ENCODE measurements at places on chromosomes 13 and 19.

DNA sequence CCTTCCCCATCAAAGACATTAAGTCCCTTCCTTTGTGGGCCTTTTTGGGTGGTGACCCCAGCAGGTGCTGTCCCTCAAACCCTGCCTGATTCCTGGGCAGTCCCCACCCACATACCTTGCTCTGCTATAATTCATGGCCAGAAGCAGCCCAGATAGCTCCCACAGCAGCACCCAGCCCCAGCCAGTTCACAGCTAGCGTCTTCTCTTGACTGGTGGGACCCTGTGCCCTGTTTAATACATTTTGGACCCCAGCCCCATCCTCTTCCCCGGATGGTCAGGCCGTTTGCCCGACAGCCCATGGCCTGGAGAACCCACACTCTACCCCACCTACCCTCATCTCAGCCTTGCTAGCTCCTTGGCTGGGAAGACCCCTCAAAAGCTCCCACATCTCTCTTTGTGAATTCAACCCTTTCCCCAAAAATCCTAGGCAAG, 2.1 kb downstream of the CCDC106 start:
- no peak for DNase-seq

DNA sequence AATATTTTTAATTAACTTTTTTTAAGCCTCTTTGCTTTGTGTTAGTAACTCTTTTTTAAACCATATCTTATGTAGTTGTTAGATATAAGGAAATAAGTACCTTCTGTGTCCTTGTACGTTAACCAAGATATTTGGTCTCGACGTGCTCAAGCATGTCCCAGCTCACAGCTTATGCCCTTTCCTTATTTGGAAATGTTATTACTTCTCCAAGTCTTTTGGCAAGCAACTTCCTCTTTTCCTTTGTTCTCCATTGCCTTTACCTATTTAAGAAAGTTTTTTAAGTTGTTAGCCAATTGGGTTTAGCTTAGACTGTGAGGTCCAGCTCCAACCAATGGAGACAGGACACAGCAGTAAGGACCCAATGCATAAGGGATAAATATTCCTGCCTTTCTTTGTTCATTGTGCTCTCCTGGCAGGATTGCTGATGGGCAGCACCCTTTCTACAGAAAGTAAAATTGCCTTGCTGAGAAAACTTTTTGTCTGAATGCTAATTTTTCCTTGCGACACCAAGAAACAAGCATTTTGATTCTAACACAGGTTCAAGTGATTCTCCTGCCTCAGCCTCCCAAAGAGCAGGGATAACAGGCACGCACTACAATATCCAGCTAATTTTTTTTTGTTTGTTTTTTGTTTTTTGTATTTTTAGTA, 5.2 kb downstream of the DKKL1 start:
- no peak for DNase-seq

DNA sequence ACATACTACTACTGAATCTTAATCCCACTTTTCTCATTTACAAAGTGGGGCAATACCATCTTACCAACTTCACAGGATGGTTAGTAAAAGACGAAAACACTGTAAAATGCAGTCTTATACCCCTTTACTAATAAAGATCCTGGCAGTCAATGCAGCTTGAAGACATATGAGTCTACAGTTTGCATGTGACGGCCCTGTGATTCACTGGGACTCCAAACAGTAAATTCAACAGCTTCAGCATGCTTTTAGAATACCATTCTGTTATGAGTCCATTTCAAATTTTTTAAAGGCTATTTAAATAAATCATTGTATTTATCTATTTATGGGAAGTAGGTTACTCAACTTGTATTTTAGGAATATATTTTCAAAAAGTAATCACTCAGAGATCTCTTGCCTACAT, 629.1 kb downstream of the LIG4 start:
- no peak for DNase-seq

- DNase-seq: no peak
Observed at GRCh38 chr19:38304352-38304865, 358 bp downstream of the C19orf33 start.

DNA sequence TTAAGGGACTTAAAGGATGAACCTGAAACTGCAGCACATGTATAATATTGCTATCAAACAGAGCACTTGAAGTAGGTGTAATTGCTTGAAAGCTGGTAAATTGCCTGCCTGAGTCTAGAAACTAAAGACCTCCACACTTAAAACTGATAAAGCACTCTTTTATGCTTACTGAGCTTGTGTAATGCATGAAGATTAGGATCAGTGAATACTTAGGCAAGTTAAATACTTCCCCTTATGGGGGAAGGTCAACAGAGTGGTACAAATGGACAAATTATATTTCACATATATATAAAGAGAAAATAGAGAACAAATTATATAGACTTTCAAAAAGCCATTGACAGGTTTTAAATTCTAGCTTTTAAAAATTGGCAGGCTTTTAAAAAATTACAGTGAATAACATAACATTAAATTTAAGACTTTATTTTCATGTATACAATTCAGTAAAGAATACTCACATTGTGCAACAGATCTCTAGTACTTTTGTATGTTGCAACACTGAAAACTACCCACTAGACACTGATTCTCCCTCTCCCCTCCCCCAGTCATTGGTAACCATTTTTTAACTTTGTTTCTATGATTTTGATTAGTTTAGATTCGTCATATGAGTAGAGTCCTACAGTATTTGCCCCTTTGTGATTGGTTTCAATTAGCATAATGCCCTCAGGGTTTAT, 23.9 kb downstream of the PIBF1 start:
- no peak for DNase-seq

DNA sequence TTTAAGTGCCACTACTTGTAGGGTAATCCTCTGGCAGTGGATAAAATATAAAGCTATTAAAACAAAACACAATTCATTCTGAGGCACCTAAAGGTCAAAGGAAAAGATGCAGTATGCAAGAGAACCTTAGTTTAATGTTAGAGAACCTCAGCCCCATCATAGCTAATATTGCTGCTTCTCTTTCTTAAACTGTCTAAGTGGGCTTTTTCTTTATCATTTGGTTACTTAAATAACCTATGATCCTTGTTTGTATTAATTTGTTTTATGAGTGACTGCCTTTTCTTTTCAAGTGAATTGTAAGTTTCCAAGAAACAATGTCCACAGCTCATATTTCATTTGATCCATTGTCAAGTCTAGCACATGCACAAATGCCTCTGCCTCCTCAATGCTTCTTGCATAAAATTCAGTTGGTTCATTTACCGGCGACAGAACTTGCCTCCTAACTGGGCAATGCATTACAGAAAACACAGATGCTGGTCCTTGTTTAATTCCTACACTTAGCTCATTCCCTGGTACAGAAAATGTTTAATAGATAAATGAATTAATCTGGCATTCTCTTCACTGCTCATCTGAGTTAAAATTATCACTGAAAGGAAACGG, 1049.8 kb downstream of the OLFM4 start:
- no peak for DNase-seq

DNA sequence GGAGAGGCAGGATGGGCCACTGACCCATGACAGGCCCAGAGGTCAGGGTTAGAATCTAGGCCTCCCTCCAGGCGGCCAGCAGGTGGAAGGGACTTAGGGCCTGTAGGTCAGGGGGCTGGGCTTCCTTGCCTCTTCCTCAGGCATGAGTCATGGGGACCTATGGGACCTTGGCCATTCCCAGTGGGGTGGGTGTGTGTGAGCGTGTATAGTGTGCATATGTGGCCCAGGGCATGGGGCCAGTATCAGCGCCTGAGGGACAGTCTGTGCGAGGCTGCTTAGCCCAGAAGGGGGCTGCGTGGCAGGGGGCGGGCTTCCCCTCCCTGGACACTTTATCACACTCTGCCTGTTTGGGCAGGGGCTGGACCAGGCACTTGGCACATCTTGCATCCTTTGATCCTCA, 13.3 kb downstream of the KCTD15 start:
- DNase-seq: no peak

Measured in kidney glomerular epithelial cell (primary cell).